Left ventricle myocardium inferior (tissue), 1 donor: ENCODE measurements at places on chromosomes 7 and 10.

- no peak for DNase-seq
Observed at GRCh38 chr10:95356190-95356955, 65.6 kb upstream of the PDLIM1 start.

GRCh38 chr10:25745976-25746375 lies 188.1 kb upstream of the MYO3A start:
- no peak for DNase-seq

DNA sequence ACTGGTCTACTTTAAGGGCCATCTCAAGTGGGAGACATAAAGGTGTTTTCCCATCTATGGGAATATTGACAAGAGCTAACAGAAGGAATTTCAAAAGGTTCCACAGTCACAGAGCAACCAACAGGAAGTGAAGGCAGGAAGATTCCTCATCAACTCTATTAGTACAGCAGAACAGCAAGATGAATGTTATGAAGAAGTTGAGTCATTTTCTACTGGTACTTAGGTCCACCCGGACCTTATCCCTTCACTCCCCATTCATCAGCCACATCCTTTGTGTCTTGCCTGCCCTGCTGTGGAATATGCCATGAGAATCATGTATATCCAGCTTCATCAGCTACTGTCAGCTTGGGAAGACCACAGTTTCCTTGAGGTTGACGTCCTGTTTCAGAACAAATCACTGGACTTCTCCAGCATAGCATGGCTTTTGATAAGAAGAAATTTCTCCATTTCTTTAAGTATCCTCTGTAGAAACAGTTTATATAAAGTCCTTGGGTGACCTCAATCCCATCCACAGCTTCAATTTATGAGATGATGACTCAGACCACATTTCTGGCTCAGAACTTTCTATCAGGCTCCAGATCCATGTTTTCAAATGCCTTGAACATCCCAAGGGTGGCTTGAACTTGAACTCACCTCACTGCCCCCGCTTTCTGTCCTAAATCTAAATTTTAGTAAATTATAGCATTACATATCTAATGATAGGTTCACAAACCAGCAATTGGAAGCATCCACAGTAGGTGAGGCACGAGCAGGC lies 84.9 kb upstream of the AGK start:
- DNase-seq = no peak

- no peak for DNase-seq
Observed at GRCh38 chr10:26481914-26482550, 43.9 kb downstream of the APBB1IP start.

DNA sequence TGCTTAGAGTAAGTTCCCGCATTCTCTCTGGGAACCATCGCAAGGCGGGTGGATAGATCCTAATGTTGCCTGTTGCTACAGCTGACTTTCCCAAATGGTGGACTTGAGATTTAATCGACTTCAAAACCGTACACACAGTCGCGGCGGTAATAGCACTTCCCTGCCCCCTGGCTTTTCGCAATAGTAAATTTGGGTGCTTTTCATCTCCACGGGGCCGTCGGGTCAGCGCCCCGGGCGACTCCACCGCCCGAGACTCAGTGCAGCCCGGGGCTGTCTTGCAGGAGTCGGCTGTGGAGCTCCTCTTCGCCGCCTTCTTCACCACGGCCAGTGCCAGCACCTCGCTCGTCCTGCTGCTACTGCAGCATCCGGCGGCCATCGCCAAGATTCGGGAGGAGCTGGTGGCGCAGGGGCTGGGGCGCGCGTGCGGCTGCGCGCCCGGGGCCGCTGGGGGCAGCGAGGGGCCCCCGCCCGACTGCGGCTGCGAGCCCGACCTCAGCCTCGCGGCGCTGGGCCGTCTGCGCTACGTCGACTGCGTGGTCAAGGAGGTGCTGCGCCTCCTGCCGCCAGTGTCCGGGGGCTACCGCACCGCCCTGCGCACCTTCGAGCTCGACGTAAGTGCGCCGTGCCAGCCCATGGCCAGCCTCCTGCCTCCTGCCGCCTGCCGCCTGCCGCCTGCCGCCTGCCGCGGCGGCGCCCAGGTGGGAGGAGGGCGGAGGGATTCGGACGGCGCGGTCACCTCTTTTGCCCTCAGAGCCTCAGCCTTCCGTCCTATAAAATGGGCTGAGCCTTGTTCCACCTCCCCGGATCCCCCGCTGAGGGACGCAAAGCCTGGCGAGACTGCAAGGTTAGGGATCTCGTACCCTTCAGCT lies 5.3 kb downstream of the CYP26C1 start:
- no peak for DNase-seq

DNA sequence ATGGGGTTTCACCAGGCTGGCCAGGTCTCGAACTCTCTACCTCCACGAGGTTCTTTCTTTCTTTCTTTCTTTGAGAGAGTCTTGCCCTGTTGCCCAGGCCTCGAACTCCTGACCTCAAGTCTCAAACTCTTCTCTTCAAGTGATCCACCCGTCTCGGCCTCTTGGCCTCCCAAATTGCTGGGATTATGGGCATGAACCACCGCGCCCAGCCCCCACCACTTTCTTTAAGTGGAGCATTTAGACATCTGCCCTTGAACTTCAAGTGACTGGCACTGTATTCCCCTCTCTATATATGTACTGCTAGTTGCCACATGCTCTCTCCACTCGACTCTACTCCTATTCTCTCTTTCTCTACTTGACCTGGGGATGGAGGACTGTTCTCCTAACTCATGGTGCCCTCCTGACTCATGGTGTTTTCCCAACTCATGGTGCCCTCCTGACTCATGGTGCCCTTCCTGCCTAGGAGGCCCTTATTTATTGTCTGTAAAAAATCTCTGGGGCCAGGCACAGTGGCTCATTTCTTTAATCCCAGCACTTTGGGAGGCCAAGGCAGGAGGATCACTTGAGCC lies 19.3 kb upstream of the ACHE start:
- no peak for DNase-seq
